ENCODE measurements at places on chromosomes 7 and 10. TPM values are rescaled to one million over a fixed set of nuclear protein-coding genes. Genes with fewer than 3 reads are reported as not detected.

DNA sequence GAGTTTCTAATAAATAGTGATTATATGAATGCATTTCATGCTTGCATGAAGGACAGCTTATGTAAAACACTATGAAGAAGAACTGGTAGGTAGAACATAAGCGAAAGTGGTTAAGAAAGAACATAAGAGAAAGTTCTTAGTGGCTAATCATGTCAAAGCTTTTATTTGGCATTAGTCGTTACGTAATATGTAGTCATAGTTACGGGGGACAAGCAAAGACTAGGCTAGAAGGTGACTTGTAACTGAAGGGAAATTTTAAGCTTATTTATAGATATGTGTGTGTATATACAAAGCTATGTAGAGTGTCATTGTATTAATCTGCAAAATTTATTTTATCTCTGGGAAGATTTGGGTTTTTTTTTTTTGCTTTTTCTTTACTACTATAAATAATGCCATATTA, 36.9 kb downstream of the CAPZA2 start:
- DNase-seq: no peak

The GLRX3 gene
- total RNA-seq: 34.5 TPM

- DNase-seq: no peak
These were observed 73.5 kb upstream of the RSU1 start for GRCh38 chr10:16890691-16891090.

The LRRC17 gene
- 2.5 TPM for total RNA-seq

GRCh38 chr7:120028636-120029035, 244.3 kb upstream of the KCND2 start:
- no peak for DNase-seq

The EPHA1 gene
- not detected for total RNA-seq

Measured in tibial nerve (tissue), 4 donors.